Dorsolateral prefrontal cortex (tissue), 122 donors: ENCODE measurements at places on chromosomes 4 and X. TPM values are rescaled to one million over a fixed set of nuclear protein-coding genes. Genes with fewer than 3 reads are reported as not detected.

Gene SOWAHB
- 14.1 TPM for total RNA-seq

Gene TNMD
- total RNA-seq: not detected

Gene RPS3A
- 420 TPM for total RNA-seq

Gene FREM3
- 4.2 TPM for total RNA-seq
